Hindlimb muscle (tissue), 1 donor: ENCODE measurements at places on chromosomes 11 and 22. TPM values are rescaled to one million over a fixed set of nuclear protein-coding genes. Genes with fewer than 3 reads are reported as not detected.

The NEFH gene
- 1.9 TPM for polyA plus RNA-seq

The IGLL1 gene
- polyA plus RNA-seq: 0.41 TPM

The KRTAP5-10 gene
- polyA plus RNA-seq: not detected

The ARAP1 gene
- polyA plus RNA-seq: 61.4 TPM

The OR52E8 gene
- polyA plus RNA-seq: not detected

DNA sequence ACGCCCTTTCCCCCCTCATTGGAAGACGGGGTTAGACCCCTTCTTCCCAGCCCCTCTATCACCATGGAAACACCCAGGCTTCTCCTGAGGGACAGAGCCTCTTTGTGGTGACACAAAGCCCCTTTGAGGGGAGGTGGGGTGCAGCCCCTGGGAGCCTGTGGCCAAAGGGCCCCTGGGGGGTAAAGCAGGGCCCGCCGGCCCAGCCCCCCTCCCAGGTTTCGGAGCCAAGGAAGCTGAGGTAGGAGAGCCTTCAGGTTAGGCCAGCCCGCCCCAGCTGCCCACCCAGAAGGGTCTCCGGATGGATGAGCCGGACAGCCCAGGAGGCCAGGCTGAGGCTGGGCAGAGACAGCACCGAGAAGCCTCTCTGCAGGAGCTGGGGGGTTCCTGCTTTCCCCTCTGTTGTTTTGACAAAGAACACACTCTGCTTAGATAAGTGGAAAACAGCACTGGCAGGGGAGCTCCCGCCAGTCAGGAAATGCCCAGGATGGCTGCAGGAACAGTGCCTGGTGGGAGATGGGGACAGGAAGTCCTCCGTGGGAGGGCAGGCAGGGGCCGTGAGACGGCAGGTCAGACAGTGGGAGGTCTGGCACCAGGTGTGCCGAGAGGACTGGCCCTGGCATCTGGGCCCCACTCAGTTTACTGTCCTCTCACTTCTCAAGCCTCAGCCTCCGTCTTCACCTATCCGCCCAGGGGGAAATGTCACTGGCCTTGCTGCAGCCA lies 18.2 kb downstream of the ARVCF start:
- no peak for DNase-seq

- DNase-seq: no peak
These were observed 4.5 kb upstream of the TMEM223 start for GRCh38 chr11:62796281-62796680.

GRCh38 chr22:39724857-39725256 lies 154.3 kb downstream of the CACNA1I start:
- no peak for DNase-seq

DNA sequence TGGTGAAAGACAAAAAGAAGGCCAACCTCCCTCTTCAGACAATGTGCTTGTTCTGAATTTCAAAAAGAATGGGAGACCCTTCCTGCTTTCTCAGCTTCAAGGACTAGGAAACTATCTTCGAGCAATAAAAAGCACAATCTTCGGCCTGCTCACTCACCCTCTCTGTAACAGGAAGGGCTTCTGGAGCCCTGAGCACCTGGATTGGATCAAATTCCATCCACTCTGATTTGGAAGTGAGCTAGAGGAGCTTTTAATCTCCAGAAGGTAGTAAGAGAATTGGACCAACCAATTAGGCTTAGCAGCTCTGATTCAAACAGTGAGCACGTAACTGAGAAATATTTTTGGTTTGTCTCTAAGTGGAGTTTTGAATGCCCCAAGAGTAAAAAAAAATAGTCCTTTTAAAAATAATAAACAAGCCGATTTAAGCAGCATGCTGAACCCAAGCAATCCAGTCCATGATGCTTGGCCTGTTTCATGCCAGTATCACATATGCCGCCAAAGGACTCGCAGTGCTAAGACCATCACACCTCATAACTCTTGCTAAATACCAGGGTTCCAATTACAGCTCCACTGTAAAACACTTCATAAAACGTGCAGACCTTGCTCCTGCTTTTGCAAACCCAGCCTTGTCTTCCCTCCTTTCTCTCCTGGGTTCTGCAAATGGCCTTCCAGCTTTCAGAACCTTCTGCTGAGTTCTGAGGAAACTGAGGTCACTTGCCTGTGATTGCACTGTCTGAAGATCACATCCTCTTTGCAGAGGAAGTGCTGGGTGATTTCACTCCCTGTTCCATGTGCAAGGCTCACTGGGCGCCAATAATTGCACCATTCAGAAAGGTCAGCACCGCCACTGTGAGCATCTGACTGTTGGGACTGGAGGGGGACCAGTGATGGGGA lies 74.4 kb downstream of the SLC1A2 start:
- DNase-seq: no peak

DNA sequence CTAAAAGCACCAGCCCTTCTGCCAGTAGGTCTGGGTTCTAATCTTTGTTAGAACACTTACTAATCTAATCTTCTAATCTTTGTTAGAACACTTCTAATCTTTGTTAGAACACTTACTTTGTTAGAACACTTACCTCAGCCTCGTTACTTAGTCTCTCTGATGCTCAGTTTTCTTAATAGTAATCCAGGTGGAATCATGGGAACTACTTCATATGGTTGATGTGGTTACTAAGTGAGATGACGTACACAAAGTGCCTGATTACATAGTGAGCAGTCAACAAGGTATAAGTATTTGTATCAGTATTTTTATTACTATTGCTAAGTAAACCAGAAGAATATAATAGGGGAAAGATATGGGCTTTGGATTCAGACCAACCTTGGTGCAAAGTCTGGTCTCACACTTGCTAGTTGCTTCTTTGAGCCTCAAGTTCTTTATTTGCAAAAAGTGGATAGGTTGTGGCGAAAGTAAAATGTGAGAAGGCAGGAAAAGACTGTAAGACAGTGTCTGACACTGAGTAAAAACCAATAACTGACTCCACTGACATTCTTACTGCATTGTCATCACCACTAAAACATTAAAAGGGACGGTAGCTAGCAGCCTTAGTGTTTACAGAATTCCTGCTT lies 83.7 kb downstream of the TRAF6 start:
- DNase-seq: no peak

- no peak for DNase-seq
These were observed 1316.4 kb downstream of the TBC1D22A start for GRCh38 chr22:48078825-48079224.

GRCh38 chr11:69320326-69320725 lies 26.4 kb downstream of the MYEOV start:
- no peak for DNase-seq

GRCh38 chr11:31819621-31820437 lies 8.7 kb upstream of the PAX6 start:
- DNase-seq: no peak

DNA sequence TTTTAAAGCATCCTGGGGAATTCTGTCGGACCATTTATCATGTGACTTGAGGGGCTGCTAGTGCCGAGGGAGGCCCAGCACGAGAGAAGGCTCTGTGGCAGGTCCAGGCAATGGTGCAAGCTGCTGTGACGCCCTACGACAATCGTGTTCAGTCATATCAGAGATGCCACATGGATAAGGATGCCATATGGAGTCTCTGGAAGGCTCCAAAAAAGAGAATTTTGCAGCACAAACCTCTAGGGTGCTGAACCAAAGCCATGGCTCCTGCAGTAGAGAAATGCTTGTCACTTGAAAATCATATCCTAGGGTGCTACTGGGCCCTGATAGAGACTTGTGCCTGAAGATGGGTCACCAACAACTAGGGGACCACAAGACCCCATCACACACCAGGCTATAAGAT lies 6.7 kb upstream of the CD6 start:
- DNase-seq: no peak

- DNase-seq: no peak
These were observed 1.6 kb downstream of the KCNK4 start for GRCh38 chr11:64292460-64293254.

DNA sequence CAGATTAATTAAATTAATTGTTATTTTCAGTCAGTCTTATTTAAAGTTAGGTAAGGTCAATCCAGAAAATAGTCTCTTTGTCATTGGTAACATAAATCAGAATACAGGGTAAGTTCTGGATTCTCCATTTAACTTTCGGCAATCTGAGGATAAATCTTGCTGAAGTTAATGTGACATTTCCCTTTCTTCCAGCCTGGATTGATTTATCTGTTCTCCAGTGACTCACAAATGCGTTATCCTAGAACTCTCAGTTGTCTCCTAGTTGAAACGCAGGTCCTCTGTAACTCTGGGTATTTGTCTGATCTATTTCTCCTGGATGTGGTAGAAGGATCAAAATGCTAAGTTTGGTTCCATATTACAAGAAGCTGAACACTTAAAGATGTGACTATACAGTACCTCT lies 21.0 kb downstream of the OR51E1 start:
- DNase-seq: no peak

DNA sequence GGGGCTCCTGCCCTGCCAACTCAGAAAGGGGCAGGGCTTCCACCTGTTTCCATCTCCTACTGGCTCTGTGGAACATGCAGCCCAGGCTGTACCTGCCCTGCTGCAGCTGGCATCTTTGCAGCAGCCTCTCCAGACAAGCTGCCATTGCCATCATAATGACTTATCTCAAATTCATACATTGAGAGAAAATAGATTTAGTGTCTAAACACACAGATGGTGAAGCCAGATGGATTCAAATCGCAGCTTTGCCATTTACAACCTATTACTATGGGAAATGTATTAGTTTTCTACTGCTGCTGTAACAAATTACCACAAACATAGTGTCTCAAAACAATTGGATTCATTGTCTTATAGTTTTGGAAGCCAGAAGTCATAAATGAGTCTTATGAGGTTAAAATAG lies 260.0 kb downstream of the KCNA4 start:
- no peak for DNase-seq

DNA sequence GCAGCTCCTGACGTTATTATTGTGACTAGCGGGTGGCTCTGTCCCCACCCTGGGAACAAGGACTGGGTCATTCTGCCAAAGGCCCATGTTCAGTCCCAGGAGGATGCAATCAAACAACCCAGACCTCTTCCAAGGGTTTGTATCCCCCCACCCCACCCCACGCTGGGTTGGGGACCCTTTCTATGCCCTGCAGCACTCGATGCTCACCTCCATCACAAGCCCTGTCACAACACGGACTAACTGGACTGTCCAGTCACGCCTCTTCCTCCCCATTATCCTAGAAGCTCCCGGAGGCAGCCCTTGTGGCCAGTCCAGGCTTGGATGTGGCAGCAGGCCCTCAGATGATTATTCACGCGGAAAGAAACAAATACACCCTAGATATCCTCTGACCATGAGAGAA lies 3.7 kb downstream of the SHANK2 start:
- DNase-seq: no peak

DNA sequence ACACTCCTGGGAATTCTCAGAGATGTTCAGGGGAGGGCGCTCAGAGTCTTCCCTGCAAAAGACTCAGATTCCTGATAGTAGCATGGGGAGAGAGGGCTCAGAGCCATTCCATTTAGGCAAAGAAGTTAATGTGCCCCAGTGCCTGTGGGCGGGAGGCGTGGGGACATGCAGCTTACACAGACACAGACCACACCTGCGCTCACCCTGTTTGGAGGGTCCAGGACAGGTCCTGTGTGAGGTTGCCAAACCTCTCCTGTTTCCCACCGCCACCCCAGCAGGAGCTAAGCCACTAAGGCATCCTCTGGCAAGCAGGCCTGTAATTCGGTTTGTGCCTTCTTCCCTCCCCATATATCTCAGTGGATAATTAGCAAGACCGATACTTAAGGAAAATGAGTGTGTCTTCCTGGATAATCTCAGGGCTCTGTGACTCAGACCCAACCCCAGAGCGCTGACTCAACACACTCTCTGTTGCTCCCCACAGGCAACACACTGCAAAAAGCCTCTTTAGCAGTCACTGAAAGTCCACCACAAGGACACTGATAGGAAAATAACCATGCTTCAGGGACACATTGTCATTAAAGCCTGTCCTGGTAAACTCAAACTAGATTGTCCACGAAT lies 118.9 kb upstream of the LMO1 start:
- DNase-seq: no peak

DNA sequence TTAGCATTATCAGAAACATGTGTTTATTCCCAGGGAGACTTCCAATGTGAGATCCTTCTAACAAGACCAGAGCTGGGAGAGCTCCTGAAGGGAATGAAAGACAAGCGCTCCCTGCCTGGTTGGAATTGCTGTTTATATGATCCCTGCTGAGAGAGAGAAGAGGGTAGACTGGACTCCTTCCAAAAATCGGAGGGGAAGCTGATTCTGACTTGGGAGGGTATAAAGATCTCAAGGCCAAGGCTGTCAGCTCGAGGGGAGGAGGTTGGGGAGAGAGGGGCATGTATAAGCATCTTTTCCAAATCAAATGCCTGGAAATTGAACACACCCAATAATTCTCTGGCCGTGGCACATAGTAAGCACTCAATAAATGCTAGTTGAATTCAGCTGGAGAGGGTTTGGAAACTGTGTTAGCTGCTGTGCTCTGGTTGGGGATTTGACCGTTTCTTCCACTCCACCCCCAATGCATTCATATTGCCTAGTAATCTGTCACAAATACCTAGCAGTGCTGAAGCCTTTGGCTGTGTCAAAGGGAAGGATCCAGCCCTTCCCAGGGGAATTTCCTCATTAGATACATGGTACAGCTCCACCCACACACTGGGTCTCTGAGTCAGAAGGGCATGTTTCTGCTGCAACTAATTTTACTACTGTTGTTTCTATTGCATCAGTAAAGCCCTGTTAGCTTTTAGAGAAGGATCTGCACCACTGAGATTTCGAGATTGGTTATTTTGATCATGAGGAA lies 61.5 kb downstream of the CACNG2 start:
- DNase-seq: no peak

GRCh38 chr11:69560141-69560790 lies 78.8 kb downstream of the LINC01488 start:
- DNase-seq: no peak

DNA sequence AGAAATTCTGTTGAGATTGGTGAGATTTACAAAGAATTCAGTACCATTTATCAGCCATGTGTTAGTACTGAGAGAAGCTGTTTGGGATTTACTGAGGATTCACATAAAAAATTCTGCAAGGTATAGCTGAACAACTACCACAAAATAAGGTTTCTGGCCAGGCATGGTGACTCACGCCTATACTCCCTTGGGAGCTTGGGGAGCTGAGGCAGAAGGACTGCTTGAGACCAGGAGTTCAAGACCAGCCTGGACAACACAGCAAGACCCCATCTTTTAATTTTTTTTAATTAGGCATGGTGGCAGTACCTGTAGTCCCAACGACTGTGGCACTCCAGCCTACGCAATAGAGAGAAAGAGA lies 86.7 kb downstream of the SIK3 start:
- no peak for DNase-seq
